Muscle of back (tissue), 13 donors: ENCODE measurements at places on chromosomes 3 and 15.
A peak's percentile ranks its signal among the peaks of the same experiment; 100 is the strongest.

DNA sequence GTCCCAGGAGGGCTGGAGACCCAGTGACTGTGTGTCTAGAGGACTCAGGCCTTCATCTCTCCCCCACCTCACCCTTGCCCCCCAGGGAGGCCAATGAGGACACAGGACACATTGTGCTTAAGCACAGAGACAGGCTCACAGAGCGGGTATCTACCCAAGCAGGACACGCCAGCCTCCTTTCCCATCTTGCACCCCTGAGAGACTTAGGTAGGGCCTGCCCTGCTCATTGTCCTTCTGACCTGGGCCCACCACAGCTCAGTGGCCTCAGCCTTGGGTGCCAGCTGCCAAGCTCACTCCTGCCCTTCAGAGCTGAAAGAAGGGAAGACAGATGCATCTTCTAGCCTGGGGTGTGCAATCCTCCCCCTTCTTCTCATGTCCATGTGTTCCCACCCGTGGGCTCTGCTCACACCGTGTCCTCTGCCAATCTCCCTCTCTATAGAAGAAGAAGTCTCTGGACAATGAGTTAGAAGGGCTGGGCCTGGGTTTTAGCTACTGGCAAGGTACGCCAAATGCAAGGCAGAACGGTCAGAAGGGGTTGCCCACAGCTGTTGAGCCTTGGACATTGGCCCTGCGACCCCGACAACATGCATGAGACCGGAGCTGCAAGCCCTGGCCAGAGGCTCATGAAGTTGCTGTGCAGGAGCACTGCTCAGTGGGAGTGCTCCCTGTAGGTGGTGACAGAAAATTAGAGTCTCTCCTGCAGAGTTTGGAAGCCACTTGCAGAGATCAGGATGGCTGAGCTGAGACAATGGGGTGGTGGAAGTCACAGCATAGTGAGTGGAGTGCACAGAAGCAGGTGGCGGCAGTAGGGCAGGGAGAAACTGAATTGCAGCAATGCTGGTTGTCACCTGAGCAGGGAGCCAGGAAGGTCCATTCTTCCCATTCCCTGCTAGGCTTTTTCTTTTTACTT is 32.8 kb downstream of the ACSBG1 start:
- DNase-seq: no peak

DNA sequence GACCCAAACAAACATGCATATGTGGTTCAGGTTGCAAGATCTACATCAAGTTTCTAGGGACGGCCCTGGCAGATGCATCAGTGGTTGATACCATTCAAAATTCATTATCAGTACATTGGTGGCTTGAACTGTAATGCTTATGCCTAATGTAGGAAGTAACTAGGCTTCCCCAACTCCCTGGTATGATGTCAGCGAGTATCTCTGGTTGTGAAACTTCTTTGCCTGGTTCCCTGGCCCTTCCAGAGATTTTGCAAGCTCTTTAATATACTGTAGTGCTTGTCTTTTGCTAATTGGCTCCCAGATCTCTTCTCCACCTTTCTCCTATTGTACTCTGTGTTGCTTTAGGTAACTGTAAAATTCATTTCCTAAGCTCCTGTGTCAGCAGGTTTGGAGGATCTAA is 114.8 kb upstream of the RARB start:
- DNase-seq: no peak

GRCh38 chr15:21269121-21269520 is 171.2 kb downstream of the POTEB3 start:
- no peak for DNase-seq

GRCh38 chr3:159877924-159878323 is 110.7 kb upstream of the IL12A start:
- DNase-seq: no peak

GRCh38 chr15:56017920-56018319 is 24.5 kb upstream of the NEDD4 start:
- no peak for DNase-seq

GRCh38 chr15:27679731-27680471 is 419.2 kb downstream of the OCA2 start:
- peak; percentile 55 for DNase-seq

- no peak for DNase-seq
These were observed 48.3 kb upstream of the DPPA4 start for GRCh38 chr3:109385442-109386318.

GRCh38 chr3:169186596-169186995 is 476.9 kb downstream of the MECOM start:
- DNase-seq: no peak

DNA sequence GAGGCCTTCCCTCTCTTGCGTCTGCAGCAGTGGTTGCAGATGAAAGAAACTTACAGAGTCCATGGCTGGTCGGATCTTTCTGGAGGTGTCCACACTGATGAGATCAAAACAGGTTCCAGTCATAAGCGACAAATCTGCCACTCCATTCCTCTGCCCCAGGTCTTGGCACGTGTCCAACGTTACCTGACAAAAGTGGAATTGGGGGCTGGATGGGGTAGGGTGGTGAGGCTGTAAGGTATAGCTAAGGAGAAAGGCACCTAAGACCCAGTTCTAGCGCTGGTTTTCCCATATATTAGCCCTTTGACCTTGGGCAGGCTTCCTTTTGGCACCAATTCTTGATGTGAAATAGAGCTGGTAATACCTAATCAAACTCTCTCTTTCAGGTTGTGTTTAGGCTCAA is 11.0 kb downstream of the FAM43A start:
- no peak for DNase-seq

- no peak for DNase-seq
These were observed 28.1 kb downstream of the PARP16 start for GRCh38 chr15:65258375-65259262.

DNA sequence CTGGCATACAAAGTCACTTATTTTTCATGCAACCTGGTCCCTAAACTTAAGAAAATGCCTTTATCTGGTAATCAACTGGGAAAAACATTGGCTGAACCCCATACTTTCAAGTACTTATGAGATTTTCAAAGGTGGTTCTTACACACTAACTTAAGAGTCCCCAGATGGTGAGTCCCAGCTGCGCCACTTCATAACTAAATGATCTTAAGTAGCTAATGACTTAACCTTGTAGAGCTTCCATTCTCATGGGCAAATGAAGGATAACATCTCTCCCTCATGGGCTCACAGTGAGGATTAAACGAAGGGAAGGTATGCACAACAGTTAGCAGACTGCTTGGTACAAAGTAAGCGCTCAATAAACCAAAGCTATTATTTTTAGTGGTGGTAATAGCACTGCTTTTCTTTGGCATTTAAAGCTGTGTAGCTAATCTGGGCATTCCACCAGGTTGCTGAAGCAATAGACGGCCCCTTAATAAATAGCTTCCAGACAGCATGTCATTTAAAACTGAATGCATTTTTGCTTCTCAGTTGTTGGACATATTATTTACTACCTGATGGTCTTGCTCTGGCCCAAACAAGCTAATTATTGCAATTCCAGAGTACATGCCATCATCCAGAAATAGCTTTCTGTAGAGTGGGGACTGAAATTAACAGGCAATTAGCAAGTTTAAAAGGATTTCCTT is 55.4 kb downstream of the LIPC start:
- DNase-seq: no peak

- no peak for DNase-seq
These were observed 558 bp upstream of the NCEH1 start for GRCh38 chr3:172711454-172711795.

- peak; percentile 86 for DNase-seq
These were observed 250.5 kb downstream of the ADAMTSL3 start for GRCh38 chr15:83904107-83905040.

DNA sequence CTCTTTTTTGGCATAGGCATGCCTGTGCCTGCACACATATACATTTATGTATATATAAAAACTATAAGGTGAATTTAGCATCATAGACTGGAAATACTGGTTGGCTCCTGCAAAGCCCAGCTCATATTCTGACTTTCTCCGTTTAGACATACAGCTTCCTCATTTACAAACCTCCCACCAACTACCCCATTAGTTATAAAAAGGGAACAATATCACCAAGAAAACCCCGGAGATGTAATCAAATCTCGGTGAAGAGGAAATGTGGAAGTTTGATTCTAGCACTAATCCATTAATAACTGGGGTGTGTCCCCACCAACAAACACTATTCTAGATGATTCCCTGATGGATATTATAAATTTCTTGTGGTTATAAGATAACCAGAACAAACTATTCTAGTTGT is 517.7 kb upstream of the TBL1XR1 start:
- DNase-seq: no peak

- DNase-seq: no peak
These were observed 53.1 kb upstream of the ABHD2 start for GRCh38 chr15:89035150-89035549.

- no peak for DNase-seq
These were observed 168.2 kb downstream of the TBC1D2B start for GRCh38 chr15:77909182-77909940.

DNA sequence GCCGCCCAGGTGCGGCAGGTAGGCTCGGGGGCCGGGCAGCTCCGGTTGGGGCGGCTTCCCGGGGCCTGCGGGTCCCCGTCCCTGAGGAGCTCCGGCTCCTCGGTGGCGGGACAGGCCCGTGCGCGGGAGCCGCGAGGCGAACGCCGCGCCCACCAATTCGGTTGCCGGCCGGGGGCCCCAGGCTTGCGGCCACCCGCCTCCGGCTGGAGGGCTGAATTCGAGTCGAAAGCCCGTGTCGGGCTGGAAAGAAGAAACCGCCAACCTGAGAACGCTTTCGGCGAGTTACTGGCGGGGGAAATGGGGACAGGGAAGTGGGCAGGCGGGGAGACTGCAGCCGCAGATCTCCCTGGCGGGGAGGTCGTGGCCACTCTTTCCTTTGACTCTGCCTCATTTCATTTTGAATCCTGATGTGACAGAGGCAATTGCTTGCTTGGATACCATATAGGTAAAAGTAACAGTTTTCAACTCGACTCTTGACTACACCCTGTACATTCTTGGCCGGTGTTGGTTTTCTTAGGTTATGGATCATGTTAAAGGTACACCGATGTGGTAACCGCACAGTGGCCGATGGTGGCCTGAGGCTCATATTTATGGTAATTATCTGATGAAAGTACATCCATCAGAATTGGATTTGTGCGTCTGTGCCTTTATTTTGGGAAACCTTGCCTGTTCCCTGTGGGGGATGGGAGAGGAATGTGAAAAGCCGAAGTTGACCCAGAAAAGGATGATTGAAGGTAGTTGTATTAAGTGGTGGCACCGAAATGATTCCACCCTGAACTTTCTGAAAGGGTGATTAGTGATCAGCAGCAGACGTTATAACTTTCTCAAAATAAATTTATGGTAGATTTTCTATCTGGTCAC is 1.7 kb downstream of the B3GNT5 start:
- DNase-seq: no peak

GRCh38 chr3:5951026-5951425 is 763.5 kb downstream of the EDEM1 start:
- no peak for DNase-seq

GRCh38 chr3:31813197-31813596 is 167.9 kb downstream of the OSBPL10 start:
- DNase-seq: no peak

DNA sequence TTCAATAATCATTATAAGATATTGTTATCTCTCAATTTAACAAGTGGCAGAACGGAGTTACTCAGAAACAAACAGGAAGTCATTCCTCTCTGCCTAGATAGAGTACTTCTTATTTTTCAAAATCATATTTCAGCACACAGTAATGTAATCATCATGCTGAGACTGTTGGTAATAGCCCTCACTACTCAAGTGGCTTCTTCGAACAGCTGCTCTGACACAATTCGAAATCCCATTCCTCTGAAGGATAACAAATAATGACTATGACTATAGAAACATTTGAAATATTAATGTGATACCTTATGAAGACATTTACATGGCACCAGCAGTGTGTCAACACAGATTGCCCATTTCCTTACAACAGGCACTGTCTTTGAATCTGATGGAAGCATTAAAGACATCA is 1249.8 kb downstream of the NSUN3 start:
- DNase-seq: no peak

- no peak for DNase-seq
These were observed 70.9 kb downstream of the SUCNR1 start for GRCh38 chr3:151944356-151944755.

DNA sequence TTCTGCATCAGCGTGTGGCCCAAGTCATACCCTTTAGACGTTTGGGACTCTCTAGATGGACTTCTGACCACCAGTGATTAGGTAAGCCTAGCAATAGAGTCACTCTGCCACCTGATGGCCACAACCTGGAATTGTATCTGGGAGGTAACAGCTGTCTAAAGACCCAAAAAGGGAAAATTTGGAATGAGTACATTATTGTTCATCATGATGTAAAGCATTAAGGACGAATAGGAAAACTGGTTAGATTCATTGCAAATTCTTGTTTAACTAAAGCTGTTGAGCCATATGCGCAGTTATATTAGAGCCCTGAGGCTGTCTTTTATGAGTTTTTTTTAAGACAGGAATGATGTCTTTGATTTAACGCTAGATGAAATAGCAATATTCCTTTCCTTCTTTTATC is 63.6 kb downstream of the FAM81A start:
- DNase-seq: peak; percentile 14
